ENCODE measurements at places on chromosomes 16 and 17. TPM values are rescaled to one million over a fixed set of nuclear protein-coding genes. Genes with fewer than 3 reads are reported as not detected.

The KRTAP4-6 gene
- not detected for total RNA-seq

The FZD2 gene
- total RNA-seq = 37.5 TPM

The ZNF768 gene
- total RNA-seq = 49.1 TPM

The PRSS8 gene
- total RNA-seq = 1.3 TPM

The AATK gene
- 0.55 TPM for total RNA-seq

The UNC45B gene
- total RNA-seq = not detected

The RUNDC3A gene
- total RNA-seq = 0.87 TPM

The TNFRSF17 gene
- not detected for total RNA-seq

The CES5A gene
- total RNA-seq = not detected

The SLC9A5 gene
- total RNA-seq = 1.7 TPM

The RAB37 gene
- total RNA-seq = 1.4 TPM

The HEATR9 gene
- not detected for total RNA-seq

The ARHGAP23 gene
- 65.4 TPM for total RNA-seq

The IKZF3 gene
- not detected for total RNA-seq

The CD7 gene
- total RNA-seq = 0.19 TPM

The TBC1D26 gene
- total RNA-seq = not detected

The SLC16A5 gene
- 23.0 TPM for total RNA-seq

The FAAP100 gene
- 24.4 TPM for total RNA-seq

The NUPR1 gene
- total RNA-seq = 13.1 TPM

The ZP2 gene
- total RNA-seq = not detected
